Activated CD4-positive, alpha-beta T cell treated with anti-CD3 and anti-CD28 coated beads, Interleukin-2, amount 50 U/mL, for 24 hours (primary cell): ENCODE measurements at places on chromosomes 1 and 21.

GRCh38 chr1:8018492-8019228 lies 7.4 kb downstream of the ERRFI1 start:
- no peak for DNase-seq

DNA sequence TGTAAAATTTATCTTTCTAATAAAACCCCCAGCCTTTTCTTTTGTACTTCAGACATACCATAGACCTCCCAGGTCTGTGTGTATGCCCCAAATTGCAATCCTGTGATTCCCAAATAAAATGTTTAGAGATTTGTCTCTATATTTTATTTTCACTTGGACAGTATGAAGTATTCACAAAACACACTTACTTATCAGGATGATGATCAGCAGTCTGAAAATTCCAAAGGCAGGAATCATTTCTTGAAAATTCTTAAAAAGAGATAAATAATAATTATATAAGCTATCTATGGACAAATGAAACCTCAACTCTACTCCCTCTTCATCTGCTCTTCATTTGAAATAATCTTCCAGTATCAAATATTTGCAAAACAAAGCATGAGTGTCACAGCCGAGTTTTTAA lies 11.6 kb upstream of the GJA9 start:
- DNase-seq, result no peak

- DNase-seq, result no peak
These were observed 883 bp downstream of the LAMTOR2 start for GRCh38 chr1:156055281-156056048.

DNA sequence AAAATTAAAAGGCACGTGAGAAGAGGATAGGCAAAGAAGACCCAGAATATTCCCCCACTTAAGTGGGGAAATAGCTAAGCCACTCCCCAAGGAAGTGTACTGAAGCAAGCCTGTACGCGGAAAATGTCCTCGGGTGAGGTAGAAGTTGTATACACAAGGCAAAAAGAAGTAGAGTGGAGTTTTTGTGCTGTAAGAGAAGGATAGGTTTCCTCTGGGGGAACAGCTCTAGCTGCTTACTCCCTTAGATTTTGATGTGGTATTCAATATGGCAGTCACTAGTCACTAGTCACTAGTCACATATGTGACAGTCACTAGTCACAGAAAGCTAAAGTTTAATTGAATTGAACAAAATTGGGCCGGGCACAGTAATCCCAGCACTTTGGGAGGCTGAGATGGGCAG lies 7.6 kb downstream of the TXNIP start:
- DNase-seq, result no peak

DNA sequence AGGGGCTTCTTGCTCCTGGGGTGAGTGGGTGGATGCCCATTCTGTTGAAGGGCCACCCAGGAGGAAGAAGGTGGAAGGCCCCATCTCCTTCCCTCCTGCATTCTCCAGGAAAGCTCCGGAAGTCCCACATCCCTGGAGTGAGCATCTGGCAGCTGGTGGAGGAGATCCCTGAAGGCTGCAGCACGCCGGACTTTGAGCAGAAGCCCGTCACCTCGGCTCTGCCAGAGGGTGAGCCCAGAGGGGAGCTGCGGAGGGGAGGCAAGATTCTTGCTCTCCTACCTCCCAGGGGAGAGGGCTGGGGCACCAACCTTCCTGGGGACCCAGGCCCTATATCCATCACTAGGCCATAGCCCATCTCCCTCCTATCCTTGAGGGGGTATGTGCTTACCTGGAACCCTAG lies 3.4 kb downstream of the IGFN1 start:
- no peak for DNase-seq

- DNase-seq, result no peak
These were observed 552.9 kb downstream of the LTN1 start for GRCh38 chr21:28439788-28440187.

DNA sequence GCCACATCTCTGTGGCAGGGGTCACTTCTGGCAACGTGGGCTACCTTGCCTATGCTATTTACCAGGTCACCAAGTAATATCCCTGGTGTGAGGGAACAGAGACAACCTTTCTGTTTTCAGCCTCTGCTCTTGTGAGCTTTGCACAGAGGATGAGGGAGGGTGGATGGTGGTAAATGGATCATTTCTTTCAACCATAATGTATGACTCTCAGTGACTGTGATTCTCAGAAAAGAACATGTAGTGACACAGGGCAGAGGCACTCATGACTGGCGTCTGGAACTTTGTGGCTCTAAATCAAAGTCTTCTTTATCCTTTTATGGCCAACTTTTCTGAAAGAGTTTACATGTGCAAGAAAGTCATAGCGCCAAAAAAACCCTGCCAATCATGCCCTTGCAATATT lies 153.5 kb upstream of the USP24 start:
- no peak for DNase-seq

GRCh38 chr1:175183586-175183985 lies 9.0 kb downstream of the KIAA0040 start:
- DNase-seq, result no peak

GRCh38 chr1:47886141-47886540 lies 111.0 kb downstream of the TRABD2B start:
- no peak for DNase-seq

GRCh38 chr1:6727535-6727934 lies 25.9 kb upstream of the DNAJC11 start:
- DNase-seq, result no peak

GRCh38 chr1:67537667-67538018 lies 107.4 kb upstream of the SERBP1 start:
- DNase-seq, result no peak

DNA sequence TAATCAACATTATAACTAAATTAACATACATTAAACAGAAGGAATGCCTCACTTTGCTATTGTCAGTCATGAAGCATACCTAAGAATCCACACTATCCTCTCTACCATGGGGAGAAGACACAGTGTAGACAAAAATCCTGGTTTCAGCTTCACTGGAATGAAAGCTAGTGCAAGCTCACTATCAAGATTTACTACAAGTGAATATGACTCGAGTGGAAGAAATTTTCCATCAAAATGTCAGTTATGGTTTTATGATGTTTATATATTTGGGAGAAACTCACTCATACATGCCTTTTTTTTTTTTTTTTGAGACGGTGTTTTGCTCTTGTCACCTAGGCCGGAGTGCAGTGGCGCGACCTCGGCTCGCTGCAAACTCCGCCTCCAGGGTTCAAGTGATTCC lies 424.3 kb downstream of the KCNT2 start:
- no peak for DNase-seq

DNA sequence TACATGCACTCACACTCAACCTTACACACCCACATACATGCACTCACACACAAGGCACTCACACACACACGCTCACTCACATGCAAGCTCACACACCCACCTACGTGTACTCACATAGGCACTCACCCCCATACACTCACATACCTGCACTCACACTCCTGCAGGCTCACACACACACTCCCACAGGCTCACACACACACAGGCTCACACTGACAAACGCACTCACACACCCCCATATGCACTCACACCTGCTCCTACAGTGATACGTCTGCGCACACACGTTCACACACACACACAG lies 19.1 kb upstream of the TMEM52 start:
- no peak for DNase-seq

- no peak for DNase-seq
These were observed 90.6 kb upstream of the CNIH3 start for GRCh38 chr1:224525411-224526040.

DNA sequence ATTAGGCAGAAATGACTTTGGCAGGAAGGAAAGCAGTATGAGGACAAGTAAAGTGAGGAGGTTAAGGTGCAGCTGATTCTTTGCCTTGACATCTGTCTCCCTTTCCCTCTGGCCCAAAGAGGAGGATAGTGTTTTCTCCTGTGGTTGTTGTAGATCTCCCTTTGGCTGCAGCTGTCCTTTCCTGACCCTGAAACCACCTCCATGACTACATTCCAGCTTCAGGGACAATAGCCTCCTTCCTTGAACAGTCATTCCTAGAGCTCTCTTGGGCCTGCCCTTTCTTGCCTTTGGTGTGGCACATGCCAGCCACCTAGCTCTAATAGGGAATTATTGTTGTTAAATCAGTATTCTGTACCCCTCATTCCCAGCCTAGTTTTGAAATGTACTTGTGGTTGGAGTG lies 6.2 kb downstream of the ZMYM1 start:
- no peak for DNase-seq

DNA sequence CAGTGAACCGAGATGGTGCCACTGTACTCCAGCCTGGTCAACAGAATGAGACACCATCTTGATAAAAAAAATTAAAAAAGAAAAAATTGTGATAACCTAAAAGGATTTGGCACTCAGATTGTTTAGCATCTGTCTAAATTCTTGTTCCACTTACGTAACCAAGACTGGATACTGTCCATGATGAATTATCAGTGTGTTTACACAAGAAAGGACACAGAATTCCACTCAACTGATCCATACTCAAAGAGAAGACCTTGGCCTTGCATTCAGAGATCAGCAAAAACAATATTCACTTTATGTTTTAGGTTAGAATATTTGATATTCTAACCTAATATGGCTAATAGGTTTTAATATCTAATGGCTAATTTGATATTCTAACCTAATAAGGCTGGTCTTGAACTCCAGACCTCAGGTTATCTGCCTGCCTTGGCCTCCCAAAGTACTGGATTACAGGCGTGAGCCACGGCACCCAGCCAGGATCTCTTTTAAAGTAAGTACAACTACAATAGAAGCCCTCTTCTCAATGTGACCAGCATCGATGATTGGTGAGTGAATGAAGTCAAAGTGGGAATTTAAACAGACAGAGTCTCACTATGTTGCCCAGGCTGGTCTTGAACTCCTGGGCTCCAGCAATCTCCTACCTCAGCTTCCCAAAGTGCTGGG lies 43.1 kb upstream of the COX20 start:
- DNase-seq, result no peak

- DNase-seq, result no peak
These were observed 268.9 kb downstream of the HHAT start for GRCh38 chr1:210597555-210598134.

- DNase-seq, result no peak
These were observed 1.0 kb downstream of the PER3 start for GRCh38 chr1:7785108-7785507.
